ENCODE measurements at places on chromosomes 4 and X. TPM values are rescaled to one million over a fixed set of nuclear protein-coding genes. Genes with fewer than 3 reads are reported as not detected.

The NUDT10 gene
- polyA plus RNA-seq: 61.8 TPM

The NSUN7 gene
- polyA plus RNA-seq: 41.1 TPM

The ALAS2 gene
- polyA plus RNA-seq: 0.62 TPM

The SNCA gene
- polyA plus RNA-seq: 6.4 TPM

The BBS7 gene
- 16.7 TPM for polyA plus RNA-seq

The MAB21L2 gene
- polyA plus RNA-seq: not detected

The ANOS1 gene
- polyA plus RNA-seq: 12.3 TPM

The PNMA6F gene
- polyA plus RNA-seq: 0.84 TPM

DNA sequence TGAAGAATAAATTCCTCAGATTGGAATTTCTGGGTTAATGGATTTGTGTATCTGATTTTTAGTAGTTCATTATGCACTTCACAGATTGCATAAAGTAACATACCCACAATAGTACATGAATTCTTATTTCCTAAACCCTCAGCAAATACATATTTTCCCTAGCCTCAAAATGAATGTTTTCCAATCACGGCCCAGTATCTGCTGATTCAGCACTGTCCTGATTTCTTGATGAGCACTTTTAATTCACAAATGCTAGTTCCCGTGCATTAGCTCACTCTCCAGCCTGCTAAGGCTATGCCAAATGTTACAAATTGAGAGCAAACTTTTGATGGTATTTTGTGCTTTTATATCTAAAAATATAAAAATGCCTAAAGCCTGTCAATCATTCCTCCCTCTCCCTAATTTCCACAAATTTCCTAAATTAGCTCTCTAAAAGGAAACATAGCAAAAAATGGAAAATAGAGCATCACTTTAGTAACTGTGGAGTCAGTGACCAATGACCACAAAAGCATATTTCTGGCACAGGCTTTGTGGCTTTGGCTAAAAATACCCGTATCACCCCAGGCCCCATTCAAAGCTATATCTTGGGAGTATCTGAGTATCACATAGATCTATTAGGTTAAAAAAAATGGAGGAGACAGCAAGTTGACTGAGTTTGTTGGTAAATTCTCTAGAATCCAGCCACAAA is 75.5 kb downstream of the NAF1 start:
- no peaks in the 10 kb centered on the region for H3K4me1 ChIP-seq
- no peak overlapping the region for H3K4me3 ChIP-seq
- DNase-seq: no peak
- H3K27ac ChIP-seq: no peak overlapping the region

GRCh38 chr4:13656569-13657405 is 29.3 kb upstream of the BOD1L1 start:
- H3K27ac ChIP-seq: no peak overlapping the region
- no peaks in the 10 kb centered on the region for H3K27me3 ChIP-seq
- H3K4me3 ChIP-seq: no peak overlapping the region
- peaks cover 8% of the 10 kb centered on the region for H3K4me1 ChIP-seq
- no peaks in the 10 kb centered on the region for H3K36me3 ChIP-seq
- peak; percentile 81 for DNase-seq

GRCh38 chrX:56968980-56969379 is 26.4 kb downstream of the SPIN3 start:
- no peaks in the 10 kb centered on the region for H3K27me3 ChIP-seq
- H3K4me3 ChIP-seq: no peak overlapping the region

DNA sequence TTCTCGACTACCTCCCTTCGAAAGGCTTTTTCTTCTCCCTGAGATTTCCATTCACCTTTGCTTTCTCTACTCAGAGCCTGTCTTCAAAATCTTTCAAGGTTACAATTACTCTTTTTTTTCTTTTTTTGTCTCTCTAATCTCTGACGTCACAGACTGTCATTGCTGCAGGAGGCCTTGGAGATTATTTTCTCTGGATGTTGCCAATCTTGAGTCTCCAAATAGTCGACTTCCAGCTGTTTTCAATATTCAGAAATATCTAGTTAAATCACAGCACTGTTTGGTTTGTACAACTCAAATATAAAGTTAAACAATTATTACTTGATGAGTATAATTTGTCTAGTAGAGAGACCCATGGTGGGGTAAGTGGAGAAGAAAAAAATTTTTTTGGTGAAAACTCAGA is 359.0 kb upstream of the BOD1L1 start:
- H3K27ac ChIP-seq: peak overlapping the region; percentile 64
- no peaks in the 10 kb centered on the region for H3K36me3 ChIP-seq
- no peak for DNase-seq
- H3K4me3 ChIP-seq: no peak overlapping the region
- no peaks in the 10 kb centered on the region for H3K27me3 ChIP-seq
- H3K4me1 ChIP-seq: peaks cover 44% of the 10 kb centered on the region

GRCh38 chrX:115940348-115940747 is 230.2 kb upstream of the AGTR2 start:
- no peak for DNase-seq
- no peak overlapping the region for H3K27ac ChIP-seq
- no peak overlapping the region for H3K4me3 ChIP-seq
- no peaks in the 10 kb centered on the region for H3K27me3 ChIP-seq
- no peaks in the 10 kb centered on the region for H3K4me1 ChIP-seq

- DNase-seq: no peak
- no peak overlapping the region for H3K4me3 ChIP-seq
- H3K27ac ChIP-seq: no peak overlapping the region
- H3K4me1 ChIP-seq: no peaks in the 10 kb centered on the region
These were observed 298.2 kb upstream of the ARSJ start for GRCh38 chr4:114277690-114278089.

DNA sequence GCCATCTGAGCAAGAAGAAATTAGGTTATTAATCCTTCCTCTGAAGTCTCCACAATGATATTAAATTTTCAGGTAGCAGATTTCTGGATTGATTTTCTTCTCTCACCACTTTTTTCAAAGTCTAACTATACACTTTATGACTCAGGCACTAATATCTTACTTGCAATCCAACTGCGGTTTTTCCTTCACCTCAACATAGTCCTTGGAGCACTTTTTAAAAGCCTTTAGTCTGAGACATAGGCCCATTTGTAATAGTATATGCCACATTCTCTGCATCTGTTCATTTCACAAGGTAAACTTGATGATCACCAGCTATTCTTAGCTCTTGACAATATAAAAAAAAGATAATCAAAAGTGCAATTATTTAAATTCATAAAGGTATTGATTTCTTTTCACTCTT is 55.9 kb upstream of the EDNRA start:
- DNase-seq: no peak
- no peak overlapping the region for H3K27ac ChIP-seq
- no peaks in the 10 kb centered on the region for H3K4me1 ChIP-seq
- no peaks in the 10 kb centered on the region for H3K27me3 ChIP-seq
- H3K36me3 ChIP-seq: no peaks in the 10 kb centered on the region
- H3K4me3 ChIP-seq: no peak overlapping the region

DNA sequence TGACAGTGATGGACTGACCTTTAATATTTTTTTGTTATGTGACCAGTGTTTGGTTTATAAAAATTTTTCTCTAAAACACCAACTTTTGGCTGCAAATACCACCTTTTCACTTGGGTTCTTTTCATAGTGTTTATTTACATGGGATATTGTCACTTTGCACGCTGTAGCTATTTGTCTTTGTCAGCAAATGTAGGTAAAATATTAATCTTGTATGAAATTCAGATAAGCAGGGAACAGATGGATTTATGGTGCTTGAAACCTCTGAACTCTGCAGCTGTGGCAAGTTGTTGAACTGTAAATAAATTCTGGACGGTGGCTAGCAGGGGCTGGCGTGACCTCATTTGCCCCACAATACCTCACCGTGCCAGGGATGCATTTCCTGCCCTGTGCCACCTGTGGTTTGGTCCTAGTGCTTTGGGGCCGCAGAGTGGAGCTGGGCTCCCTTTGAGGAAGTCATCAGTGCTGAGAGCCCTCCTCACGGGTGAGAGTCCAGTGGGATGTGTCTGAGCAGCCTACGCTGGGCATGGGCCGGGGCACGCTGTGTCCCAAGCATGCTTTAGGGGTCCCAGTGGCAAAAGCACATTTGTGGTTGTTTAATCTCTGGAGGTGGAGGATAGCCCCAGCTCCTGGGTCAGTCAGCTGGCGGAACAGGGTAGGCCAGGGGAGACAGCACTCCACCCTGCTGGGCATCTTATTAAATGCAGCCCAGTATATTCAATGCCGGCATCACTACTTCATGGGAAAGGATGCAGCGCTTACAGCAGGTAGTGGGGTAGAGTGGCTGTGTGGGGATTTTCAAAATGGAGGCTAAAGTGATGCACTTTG is 108.6 kb downstream of the TBL1X start:
- no peak overlapping the region for H3K4me3 ChIP-seq
- H3K4me1 ChIP-seq: no peaks in the 10 kb centered on the region
- DNase-seq: no peak

GRCh38 chr4:4641254-4641653 is 99.4 kb upstream of the STX18 start:
- H3K27me3 ChIP-seq: no peaks in the 10 kb centered on the region
- no peak for DNase-seq
- H3K4me1 ChIP-seq: no peaks in the 10 kb centered on the region
- H3K36me3 ChIP-seq: no peaks in the 10 kb centered on the region

- no peaks in the 10 kb centered on the region for H3K4me1 ChIP-seq
- H3K4me3 ChIP-seq: no peak overlapping the region
- H3K27ac ChIP-seq: no peak overlapping the region
- H3K36me3 ChIP-seq: no peaks in the 10 kb centered on the region
- DNase-seq: no peak
These were observed 13.3 kb upstream of the MID1 start for GRCh38 chrX:10633722-10634121.

GRCh38 chr4:152556283-152556682 is 20.4 kb upstream of the FBXW7 start:
- H3K4me1 ChIP-seq: no peaks in the 10 kb centered on the region
- no peak for DNase-seq
- no peak overlapping the region for H3K27ac ChIP-seq
- H3K27me3 ChIP-seq: no peaks in the 10 kb centered on the region
- no peak overlapping the region for H3K4me3 ChIP-seq
- no peaks in the 10 kb centered on the region for H3K36me3 ChIP-seq

DNA sequence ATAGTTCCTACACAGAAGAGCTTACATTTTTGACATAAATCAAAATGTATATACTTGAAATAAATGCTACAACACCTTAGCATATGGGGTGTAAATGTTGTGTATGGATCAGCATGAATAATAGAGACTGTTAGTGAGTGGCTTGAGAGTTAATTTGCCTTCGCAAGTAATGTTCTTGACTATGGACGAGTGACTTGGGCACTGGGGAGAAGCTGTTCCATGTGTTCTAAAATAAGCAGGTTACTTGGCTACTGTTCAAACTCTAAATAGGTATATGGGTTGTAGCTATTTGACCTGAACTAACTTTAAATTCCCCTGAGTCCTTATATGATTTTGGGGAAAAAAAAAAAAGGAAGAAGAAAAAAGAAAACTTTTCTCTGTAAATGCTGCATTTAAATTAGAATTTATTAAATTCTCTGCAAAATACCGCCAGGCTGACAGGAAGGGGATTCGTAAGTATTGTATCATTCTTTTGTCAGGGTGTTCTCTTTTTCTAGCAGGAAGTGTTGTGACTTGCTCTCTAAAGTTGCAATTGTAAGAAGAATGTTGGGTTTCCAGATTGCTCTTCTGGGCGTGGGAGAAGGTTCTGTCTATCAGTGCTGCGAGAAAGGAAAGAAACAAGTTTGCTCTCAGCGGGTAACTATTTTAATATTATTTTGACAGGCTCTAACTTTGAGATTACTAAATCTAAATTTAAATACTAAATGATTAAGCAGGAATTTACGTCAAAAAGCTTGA is 32.2 kb downstream of the PLS3 start:
- peak; percentile 52 for DNase-seq
- no peaks in the 10 kb centered on the region for H3K4me1 ChIP-seq
- no peak overlapping the region for H3K27ac ChIP-seq
- no peaks in the 10 kb centered on the region for H3K36me3 ChIP-seq

GRCh38 chr4:126526335-126526734 is 1106.4 kb upstream of the INTU start:
- H3K27ac ChIP-seq: no peak overlapping the region
- H3K4me3 ChIP-seq: no peak overlapping the region
- H3K27me3 ChIP-seq: no peaks in the 10 kb centered on the region
- H3K36me3 ChIP-seq: no peaks in the 10 kb centered on the region

DNA sequence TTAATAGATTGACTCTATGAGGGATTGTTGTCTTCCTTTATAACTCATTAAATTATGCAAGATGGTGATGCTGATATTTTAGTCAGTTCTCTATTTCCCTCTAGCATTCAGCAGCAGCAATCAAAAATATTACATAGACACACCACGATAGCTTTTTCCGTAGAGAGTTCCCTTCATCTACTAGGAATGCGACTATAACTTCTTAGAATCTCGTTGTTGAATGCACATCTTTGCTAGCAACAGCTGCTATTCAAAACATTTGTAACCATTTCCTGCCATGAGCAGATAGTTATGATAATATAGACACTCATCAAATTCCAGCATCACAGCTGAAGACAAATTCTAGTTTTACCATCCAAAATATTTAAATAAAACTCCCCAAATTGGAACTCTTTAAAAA is 147.4 kb upstream of the FGF13 start:
- no peaks in the 10 kb centered on the region for H3K4me1 ChIP-seq
- no peak overlapping the region for H3K27ac ChIP-seq
- no peaks in the 10 kb centered on the region for H3K36me3 ChIP-seq
- H3K27me3 ChIP-seq: no peaks in the 10 kb centered on the region

DNA sequence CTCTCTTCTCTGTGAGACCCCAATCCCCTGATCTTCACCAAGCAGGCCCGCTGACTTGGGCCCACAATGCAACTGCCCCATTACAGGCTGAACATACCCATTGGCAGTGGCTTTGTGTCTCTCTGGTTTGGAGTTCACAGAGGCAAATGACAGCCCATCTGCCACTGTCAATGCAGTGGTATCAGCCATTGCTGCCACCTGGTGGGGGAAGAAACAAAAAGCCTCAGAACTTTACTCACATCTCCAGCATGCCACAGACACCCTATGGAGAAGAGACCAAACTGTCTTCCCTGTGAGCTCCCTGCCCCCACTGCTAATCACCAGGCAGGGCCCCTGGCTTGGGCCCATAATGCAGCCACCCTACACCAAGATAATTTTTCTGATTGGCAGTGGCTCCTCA is 729.3 kb upstream of the ACTRT1 start:
- H3K36me3 ChIP-seq: no peaks in the 10 kb centered on the region
- DNase-seq: peak; percentile 53

GRCh38 chrX:21905313-21905712 is 35.2 kb upstream of the SMS start:
- DNase-seq: no peak
- H3K4me3 ChIP-seq: no peak overlapping the region
- no peak overlapping the region for H3K27ac ChIP-seq
- no peaks in the 10 kb centered on the region for H3K27me3 ChIP-seq

- H3K27me3 ChIP-seq: no peaks in the 10 kb centered on the region
- H3K36me3 ChIP-seq: no peaks in the 10 kb centered on the region
- H3K4me1 ChIP-seq: no peaks in the 10 kb centered on the region
- H3K4me3 ChIP-seq: no peak overlapping the region
These were observed 107.6 kb upstream of the BMP3 start for GRCh38 chr4:80922941-80923340.

DNA sequence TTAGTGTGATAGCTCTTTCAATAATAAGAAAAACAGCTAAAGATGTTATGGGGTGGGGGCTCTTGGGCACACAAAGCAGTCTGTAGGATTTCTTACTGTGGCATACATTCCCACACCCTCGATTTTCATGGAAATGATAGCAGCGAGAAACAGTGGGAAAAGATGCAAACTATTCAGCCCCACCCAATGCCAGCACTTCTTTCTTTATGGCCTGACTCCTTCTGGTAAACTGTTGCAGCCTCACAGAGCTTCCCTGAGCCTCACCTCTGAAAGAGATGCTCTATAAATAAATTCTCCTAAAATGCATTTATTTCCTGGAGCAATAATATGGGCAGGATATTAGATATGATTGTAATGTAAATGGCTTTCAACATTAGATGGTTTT is 910 bp downstream of the ANK2 start:
- no peak overlapping the region for H3K4me3 ChIP-seq
- H3K27me3 ChIP-seq: no peaks in the 10 kb centered on the region
- H3K4me1 ChIP-seq: peaks cover 7% of the 10 kb centered on the region
- no peaks in the 10 kb centered on the region for H3K36me3 ChIP-seq
- no peak for DNase-seq
